NCI-H1092 treated with DMSO at 0.1 percent for 48 hours (cell line): ENCODE measurements at places on chromosomes 6 and 20.

DNA sequence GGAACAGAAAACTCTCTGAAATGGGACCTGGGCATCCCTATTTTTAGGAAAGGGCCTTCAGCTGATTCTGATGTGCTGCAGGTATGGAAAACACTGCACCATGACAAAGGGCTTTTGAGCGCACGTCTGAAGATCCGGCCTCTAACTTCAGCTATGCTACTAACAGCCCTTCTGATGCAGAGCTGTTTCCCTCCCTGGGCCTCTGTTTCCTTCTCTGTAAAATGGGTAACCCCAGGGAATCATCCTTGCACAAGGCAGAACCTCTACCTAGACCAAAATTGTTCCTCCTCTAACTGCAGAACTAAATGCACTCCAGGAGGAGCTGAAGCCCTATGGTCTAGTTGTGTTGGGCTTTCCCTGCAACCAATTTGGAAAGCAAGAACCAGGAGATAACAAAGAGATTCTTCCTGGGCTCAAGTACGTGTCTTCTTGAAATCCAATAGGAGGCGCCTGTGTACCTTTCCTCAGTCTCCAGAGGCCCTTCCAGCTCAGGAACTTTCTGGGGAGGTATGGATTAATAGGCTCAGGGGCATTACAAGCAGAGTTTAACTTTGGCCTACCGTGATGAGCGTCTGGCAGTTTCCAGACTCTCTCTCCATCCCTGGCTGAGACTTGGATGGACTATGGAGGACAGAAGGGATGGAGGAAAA lies 5.9 kb downstream of the GPX5 start:
- no peak for DNase-seq

- DNase-seq: no peak
Measured at GRCh38 chr6:121984956-121985355, 414.5 kb upstream of the HSF2 start.

- no peak for DNase-seq
Measured at GRCh38 chr20:54086507-54087039, 16.2 kb upstream of the BCAS1 start.

GRCh38 chr6:75391276-75391675 lies 102.3 kb downstream of the FILIP1 start:
- no peak for DNase-seq

GRCh38 chr20:54680872-54681619 lies 205.7 kb downstream of the DOK5 start:
- DNase-seq: peak; percentile 23

DNA sequence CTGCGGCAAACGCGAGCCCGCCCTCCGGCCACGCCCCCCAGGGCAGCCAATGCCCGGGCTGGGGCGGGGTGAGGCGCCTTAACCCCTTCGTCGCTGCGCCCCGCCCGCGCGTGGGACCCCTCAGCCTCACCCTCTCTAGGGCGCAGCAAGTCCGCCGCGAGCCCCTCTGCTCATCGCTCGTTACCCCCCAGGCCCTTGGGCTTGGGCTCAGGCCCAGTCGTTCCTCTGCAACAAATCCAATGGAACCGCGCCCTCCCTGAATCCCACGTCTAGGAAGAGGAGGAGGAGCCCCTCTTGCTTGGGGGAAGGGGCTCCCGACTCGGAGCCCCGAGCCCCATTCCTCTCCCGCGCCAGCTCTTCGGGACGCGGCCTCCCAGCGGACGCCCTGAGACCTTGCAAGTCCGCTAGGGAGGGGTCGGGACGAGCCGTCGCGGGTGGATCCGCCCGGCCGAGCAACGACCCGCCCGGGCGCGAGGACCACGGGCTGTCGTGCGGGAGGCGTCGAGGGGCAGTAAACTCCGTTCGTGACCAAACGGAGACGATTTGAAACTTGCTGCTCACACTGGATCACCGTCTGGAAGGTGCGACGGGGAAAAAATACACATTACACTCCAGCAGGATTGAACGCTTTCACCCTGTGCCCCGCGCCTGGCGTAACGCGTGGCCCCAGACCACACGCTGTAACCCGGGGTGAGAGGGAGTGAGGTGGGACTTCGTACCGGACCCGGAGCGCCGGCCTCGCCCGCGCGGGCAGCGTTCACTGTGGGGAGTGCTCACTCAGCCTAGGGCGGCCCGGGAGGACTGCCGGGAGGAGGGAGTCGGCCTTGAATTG lies 477 bp upstream of the LZTS3 start:
- peak; percentile 70 for DNase-seq

DNA sequence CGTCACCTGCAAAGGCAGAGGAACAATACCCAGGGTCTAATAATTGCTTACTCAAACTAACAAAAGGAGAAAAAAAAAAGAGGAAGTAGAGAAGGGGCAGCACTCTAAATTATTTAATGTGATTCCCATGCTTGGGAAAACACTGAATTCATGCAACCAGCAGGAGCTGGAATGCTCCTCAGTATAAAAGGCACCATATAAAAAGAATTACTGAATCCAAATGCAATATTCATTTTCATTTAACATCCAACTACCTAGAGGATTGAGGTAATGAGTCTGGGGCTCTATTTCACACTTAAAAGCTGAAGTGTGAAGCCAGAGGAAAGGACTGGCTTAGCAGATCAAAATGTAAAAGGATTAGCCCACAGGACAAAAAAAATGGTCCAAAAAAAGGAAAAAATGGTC lies 8.7 kb downstream of the B4GALT5 start:
- DNase-seq: no peak

DNA sequence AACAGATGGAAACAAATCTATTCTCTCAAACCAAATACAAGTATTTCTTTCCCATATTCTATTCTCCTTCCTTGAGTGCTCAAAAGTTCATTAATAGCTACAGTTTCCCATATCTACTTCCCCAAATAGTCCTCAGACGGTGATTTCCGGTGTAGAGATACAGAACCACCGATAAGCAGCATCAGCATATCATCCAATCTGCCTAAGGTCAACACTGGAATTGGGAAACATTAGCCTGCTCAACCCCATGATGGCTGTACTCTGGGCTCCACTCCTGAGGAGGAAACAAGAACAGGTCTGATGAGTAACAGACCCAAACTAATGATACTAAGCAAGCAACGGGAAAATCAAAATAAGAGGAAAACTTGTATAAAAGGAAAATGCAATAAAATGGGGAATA lies 115.6 kb downstream of the EPB41L2 start:
- DNase-seq: no peak

DNA sequence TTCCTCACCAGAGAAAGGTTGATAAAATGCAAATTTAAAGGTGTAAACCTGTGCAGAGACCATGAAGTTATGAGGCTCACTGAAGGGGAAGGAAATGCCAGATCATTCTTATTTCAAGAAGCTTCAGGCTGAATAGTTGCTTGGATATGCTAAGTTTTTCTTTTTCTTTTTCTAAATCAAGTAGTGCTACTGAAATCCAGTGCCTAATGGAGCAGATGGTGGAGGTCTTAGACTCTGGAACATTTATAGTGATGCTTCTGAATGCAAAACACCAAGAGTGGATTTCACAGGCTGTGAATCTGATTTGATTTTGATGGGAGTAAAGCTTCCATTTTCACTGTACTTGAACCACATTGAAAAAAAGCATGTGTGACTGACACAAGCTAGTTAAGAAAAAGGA lies 151.2 kb upstream of the BEND3 start:
- DNase-seq: no peak

DNA sequence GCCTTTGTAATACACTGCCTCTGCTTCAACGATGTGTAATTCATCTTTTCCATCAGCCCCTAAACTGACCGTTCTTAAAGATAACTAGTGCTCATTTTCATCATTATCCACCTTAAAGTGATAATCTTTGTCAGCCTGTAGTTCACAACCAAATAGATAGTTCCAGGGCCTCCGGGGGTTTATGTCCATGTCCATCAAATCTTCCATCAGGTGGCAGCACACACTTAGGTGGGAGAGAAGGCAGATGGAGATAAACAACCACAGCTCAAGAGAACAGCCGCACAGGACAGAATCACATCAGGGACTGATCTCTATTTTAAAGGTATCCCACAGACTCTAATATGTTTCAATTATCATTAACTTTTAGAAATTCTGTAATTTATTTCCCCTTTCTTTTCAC lies 90.9 kb downstream of the LMBRD1 start:
- DNase-seq: no peak

- no peak for DNase-seq
Measured at GRCh38 chr6:133768656-133769295, 120.1 kb upstream of the TCF21 start.

- no peak for DNase-seq
Measured at GRCh38 chr20:45052698-45053429, 48.1 kb downstream of the KCNS1 start.

DNA sequence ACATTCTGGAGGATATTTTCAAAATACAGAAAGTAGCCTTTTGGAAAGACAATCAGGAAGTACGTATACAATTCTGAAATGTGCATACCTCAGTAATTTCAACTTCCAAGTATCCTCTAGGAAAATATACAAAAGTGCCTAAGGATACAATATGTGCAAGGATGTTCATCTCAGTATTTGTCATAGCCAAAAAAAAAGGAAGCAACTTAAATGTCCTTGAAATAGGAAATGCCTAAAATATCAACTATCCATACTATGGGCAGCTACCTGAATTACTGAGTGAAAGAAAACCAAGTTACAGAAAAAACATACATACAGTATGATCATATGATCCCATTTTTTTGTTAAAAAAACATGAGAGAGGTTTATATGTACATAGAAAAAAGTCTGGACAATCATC lies 1.5 kb downstream of the PPIL1 start:
- DNase-seq: no peak

DNA sequence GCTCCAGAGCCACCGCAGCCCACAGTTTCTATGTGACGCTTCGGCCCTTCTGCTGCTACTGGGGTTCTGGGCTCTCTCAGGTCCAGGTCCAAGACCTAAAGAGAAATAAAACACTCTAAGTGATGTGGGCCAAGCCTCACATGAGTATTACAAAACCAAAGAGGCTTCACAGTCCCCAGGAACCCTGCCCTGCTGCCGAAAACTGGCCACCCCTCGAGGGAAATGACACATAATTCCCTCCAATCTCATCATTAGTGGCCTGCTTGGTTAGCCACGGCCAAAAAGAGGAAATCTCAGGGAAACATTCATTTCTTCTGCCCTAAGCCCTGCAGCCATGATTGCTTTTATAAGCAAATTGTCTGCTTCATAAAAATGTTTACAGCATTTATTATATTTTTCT lies 32.5 kb downstream of the DLL1 start:
- DNase-seq: no peak

DNA sequence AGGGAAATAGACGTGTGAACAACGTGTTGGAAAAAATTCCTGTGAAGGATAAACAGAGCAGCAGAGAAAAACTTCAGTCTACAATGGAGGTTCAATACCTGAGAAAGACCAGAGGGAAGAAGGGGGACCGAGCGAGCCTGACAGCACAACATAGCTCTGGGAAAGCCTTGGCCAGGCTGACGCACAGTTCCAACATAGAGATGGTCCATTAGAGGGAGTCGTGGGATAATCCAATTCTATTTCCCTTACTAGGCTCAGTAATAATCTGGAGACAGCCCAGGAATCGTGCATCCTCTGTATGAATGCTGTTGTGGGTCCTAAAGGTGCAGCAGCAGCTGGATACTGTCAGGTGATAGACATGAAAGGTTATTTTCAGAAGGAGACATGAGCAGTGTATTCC lies 370.8 kb upstream of the BTBD3 start:
- DNase-seq: no peak

- DNase-seq: no peak
Measured at GRCh38 chr6:219019-219570, 73.2 kb upstream of the DUSP22 start.

DNA sequence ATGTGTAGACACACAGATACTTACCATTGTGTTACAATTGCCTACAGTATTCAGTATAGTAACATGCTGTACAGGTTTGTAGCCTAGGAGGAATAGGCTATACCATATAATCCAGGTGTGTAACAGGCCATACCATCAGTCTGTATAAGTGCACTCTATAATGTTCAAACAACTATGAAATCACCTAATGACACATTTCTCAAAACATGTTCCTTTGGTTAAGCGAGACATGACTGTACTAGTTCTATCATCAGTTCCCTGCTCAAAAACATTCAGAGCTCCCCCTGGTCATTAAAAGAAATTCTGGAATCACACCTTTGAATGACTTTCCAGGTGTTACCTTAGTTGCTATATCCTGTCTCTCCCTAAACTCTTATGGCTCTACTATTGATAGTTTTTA lies 70.4 kb upstream of the SLC2A12 start:
- no peak for DNase-seq

GRCh38 chr20:23009636-23010035 lies 25.5 kb upstream of the SSTR4 start:
- no peak for DNase-seq

DNA sequence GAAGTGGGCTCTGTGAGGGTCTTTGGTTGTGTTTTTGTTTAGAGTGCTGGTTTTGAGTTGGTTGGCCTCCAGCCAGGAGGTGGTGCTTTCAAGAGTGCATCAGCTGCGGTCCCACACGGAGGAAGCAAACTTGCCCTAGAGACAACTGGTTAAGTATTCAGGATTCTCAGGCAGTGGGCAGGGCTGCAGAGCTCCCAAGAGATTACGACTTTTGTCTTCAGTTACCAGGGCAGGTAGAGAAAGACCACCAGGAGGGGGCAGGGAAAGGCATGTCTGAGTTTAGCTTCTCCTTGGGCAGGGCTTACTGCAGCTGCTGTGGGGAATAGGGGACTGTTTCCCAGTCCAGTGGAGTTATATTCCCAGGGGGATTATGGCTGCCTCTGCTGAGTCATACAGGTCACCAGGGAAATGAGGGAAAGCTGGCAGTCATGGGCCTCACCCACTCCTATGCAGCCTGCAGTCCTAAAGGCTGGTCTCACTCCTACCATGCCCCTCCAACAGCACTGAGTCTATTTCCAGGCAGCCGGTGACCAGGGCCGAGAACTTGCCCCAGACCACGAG lies 64.3 kb downstream of the TTI1 start:
- DNase-seq: peak; percentile 85

DNA sequence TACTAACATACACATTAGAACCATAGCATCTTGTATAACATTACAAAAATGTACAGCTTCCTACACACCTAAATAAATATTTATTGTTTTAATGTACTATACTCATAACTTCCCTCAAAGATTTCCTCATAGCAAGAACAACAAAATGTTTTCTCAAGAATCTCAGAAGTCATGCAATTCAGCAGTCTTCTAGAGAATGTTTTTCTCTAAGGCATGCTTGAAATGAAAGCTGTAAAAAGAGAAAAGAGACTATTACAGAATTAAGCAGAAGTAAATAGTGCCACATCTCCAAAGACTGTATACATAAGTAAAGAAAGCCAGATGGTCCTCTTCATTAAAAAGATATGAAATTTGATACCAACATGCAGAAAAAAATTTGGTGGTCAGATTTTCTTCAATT lies 672.2 kb downstream of the EPM2A start:
- DNase-seq: no peak

DNA sequence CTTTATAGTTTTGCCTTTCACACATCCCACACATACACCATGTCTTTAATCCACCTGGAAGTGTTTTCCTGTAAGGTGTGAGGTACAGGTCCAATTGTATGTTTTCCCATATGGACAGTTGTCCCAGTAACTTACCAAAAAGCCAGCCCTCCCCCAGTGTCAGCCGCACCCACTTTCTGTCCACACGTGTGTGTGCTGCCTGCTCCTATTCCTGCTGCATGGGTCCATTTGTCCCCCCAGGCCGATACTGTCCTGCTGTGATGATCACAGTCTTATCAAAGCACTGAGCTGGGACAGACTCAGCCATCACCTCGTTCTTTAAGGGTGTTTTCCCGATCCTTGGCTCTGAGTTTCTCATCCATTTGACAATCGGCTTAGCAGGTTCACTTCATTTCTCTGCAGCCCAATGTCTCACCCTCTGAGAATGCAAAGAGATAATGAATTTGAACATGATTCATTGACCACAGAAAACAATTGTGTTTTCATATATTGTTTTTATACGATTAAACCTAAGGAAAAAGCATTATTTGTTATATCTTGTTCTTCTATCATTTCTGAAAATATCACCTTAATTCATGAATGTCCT lies 9.6 kb downstream of the VSX1 start:
- no peak for DNase-seq
